ENCODE measurements at places on chromosomes 16 and 17. TPM values are rescaled to one million over a fixed set of nuclear protein-coding genes. Genes with fewer than 3 reads are reported as not detected.

The OR1G1 gene
- polyA plus RNA-seq, result not detected

The CA7 gene
- polyA plus RNA-seq, result 49.4 TPM

DNA sequence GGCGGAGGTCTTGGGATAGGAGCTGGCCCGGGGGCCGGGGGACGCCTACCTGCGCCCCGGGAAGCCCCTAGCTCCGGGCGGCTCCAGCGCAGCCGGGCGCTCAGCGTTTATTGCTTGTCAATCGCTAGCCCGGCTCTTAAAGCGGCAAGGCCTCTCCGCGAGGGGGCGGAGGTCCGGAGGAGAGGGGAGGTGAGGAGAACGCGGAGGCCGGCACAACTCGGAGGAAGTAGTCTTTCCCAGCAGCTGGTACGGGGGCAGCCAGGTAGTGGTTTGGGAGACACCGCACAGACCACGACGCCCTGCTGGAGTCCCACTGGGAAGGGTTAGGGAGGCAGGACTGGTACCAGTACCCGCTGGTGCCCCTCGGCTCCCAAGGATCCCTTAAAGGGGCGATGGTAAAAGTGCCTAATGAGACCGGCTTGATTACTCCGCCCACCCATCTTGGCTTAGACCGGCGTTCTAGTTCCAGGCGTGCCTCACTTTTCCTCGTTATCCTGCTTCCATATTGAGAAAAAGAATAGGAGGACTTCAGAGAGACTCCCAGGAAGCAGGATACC lies at the start of gene MPP2:
MPP2 (minus strand) TSS at position 112 of the 557 bp plus-strand sequence. CDS start 3,076 bp downstream, outside the sequence.
- H3K27ac ChIP-seq, result peak within 1 kb of the TSS; percentile 79
- H3K36me3 ChIP-seq, result no peaks in the 10 kb centered on the region
- peak; percentile 84 for DNase-seq

DNA sequence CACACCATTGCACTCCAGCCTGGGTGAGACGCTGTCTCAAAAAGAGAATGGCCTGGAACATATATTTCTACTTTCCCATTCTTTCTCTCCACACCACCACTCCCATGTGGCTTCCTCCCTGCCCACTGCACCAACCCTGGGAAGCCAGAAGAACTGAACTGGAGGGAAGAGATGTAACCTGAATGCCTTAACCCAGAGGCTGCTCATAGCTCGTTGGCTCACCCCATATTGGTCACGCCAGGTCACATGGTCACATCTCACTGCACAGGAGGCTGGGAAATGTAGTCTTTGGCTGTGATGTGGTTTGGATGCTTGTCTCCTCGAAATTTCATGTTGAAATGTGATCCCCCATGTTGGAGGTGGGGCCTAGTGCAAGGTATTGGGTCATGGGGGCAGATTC lies 5.9 kb upstream of the DNAH17 start:
- H3K27ac ChIP-seq, result no peak overlapping the region
- H3K36me3 ChIP-seq, result no peaks in the 10 kb centered on the region
- H3K27me3 ChIP-seq, result no peaks in the 10 kb centered on the region
- H3K4me1 ChIP-seq, result no peaks in the 10 kb centered on the region

DNA sequence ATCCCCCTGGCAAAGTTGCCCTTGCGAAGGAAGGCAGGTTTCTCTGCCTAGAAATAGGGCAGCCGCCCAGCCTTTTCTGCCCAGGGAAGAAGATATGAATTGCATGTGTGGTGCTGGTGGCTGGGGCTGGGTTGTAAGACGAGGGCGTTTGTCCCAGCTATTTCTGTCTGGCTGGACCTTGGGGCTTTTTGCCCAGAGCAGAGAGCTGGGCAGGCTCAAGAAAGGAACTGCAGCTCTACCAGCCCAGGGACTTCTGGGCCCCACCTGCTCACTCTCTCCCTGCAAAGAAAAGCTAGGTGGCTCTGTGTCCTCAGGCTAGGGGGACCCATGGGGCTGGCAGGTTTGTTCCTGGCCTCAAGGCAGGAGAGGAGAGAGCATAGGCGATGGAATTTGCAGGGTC lies 586 bp downstream of the CACNG1 start:
- DNase-seq, result no peak
- no peak overlapping the region for H3K4me3 ChIP-seq
- no peaks in the 10 kb centered on the region for H3K27me3 ChIP-seq
- no peak overlapping the region for H3K27ac ChIP-seq
- no peaks in the 10 kb centered on the region for H3K4me1 ChIP-seq
- peaks cover 1% of the 10 kb centered on the region for H3K36me3 ChIP-seq

DNA sequence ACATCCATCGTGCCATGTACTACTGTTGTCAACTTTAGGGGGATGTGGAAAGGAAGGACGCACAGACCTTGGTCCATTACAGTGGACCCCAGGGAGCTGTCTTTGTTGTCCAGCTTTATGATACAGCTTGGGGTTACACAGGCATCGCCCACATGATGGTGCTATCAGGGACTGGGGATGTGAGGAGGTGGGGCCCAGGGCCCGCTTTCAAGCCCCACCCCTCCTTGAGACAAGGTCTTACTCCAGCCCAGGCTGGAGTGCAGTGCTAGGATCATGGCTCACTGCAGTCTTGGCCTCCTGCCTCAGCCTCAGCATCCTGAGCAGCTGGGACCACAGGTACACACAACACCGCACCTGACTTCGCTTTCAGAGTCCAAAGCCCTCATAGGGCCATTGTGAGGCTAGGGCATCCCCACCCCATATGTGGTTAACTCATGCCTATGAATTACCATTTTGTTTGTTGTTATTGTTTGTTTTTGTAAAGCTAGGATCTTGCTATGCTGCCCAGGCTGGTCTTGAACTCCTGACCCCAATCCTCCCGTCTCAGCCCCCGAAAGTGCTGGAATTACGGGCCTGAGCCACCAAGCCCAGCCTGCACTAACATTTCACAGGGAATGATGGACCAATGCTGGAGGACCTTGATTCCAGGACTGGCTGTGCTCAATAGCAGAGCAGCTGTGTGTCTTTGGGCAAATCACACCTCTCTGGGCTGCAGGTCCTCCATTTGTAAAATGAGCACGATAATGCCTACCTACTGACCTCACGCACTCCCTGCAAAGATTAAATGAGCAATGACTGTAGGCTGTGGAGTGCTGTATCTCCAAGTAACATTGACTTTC lies 17.2 kb downstream of the ST3GAL2 start:
- H3K36me3 ChIP-seq, result no peaks in the 10 kb centered on the region
- peak overlapping the region; percentile 92 for H3K27ac ChIP-seq
- peak; percentile 52 for DNase-seq
